ENCODE measurements at places on chromosomes 16 and 17.

DNA sequence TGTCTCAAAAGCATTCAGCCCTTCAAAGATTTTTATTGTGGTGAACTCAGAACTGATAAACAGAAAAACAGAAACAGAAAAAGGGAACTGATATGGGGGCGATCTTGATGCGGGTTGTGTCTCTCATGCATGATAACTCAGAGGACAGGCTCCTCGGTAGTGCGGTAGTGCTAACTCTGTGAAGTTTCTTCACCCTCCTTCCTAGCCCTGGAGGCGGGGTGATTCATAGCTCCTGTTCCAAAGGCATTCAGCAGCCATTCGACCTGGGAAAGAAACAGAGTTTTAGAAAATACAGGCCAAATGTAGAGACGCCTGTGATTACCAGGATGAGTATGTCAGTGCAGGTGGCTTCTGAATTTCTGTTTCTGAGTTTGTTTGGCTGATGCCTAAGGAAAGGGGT is 5.5 kb upstream of the MAF start:
- no peaks in the 10 kb centered on the region for H3K36me3 ChIP-seq
- no peak overlapping the region for H3K27ac ChIP-seq
- no peak overlapping the region for H3K4me3 ChIP-seq
- DNase-seq = no peak
- peaks cover 43% of the 10 kb centered on the region for H3K27me3 ChIP-seq

DNA sequence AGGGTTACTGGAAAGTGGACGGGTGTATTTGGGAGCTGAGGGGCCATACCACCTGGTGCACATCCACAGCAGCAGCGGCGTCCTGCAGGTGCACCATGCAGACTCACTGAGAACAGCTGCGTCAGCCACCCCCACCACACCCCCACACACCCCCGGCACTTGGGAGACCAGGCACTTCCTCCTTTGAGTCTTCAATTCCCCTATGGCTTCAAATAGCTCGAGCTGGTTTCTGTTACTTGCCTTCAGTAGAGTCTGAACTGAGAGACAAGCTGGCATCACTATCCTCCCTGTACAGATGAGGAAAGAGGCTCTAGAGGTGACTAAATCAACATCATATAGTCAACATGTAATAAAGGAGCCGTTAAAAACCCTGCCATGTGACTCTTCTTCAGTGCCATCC is 15.4 kb downstream of the CUEDC1 start:
- no peaks in the 10 kb centered on the region for H3K36me3 ChIP-seq
- peaks cover 11% of the 10 kb centered on the region for H3K27me3 ChIP-seq
- no peak overlapping the region for H3K27ac ChIP-seq
- H3K4me3 ChIP-seq = no peak overlapping the region
- DNase-seq = peak; percentile 37

GRCh38 chr17:72354071-72354470 is 233.3 kb downstream of the SOX9 start:
- no peak for DNase-seq
- no peak overlapping the region for H3K27ac ChIP-seq

- H3K36me3 ChIP-seq = no peaks in the 10 kb centered on the region
- no peak overlapping the region for H3K27ac ChIP-seq
- H3K27me3 ChIP-seq = peaks cover 11% of the 10 kb centered on the region
- no peaks in the 10 kb centered on the region for H3K4me1 ChIP-seq
- no peak for DNase-seq
Observed at GRCh38 chr17:62871291-62871690, 63.2 kb upstream of the MARCHF10 start.

GRCh38 chr17:36890398-36891168 is 46.7 kb upstream of the LHX1 start:
- no peaks in the 10 kb centered on the region for H3K36me3 ChIP-seq
- H3K27ac ChIP-seq = no peak overlapping the region
- H3K27me3 ChIP-seq = peaks cover 11% of the 10 kb centered on the region
- H3K4me1 ChIP-seq = no peaks in the 10 kb centered on the region

DNA sequence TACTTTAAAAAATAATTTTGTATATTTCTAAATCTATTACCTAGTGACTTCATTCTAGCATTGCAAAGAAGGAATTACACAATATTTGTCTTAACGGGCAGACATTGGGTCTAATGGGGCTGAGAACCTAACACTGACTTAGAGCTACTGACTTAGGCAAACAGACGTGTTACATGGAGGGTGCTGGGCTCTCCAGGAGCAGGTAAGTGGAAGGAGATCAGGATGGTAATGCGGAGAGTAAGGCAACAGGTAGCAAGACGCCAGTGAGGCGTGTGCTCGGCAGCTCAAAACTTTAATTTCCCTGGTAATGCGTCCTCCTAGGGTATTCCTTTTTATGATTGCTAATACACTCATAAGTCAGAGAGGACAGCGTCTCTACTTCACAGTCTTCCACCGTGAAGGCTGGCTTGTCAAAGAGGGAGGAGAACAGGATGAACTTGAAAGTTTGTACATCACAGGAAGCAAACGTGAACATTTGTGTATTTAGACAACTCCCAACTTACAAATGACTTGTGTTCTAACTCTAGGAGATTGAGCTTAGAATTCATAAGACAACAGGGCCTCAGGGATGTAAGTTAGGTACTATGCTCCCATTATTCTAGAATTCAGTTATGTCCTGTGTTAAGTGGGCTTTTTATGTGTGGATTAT is 4.6 kb downstream of the KRT28 start:
- no peaks in the 10 kb centered on the region for H3K4me1 ChIP-seq
- H3K36me3 ChIP-seq = no peaks in the 10 kb centered on the region
- peaks cover 21% of the 10 kb centered on the region for H3K27me3 ChIP-seq
- no peak for DNase-seq

DNA sequence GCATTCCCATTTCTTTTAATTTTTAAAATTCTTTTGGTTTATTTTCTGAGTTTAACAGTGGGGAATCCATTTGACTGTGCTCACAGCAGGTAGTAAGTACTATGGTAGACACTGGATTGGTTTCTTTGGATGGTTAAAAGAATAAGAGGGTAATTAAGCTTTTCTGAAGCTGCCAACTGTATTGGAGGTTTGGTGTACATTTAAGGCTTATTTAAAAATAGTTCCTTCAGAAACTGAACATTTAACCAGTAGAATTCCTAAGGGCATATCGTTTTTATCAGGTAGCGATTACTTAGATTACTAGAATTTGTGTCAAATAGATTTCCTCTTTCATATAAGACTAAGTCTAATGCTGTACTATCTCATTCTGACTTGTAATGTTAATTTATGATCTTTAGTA is 162.4 kb downstream of the PPM1E start:
- H3K27ac ChIP-seq = no peak overlapping the region
- H3K27me3 ChIP-seq = peaks cover 12% of the 10 kb centered on the region

DNA sequence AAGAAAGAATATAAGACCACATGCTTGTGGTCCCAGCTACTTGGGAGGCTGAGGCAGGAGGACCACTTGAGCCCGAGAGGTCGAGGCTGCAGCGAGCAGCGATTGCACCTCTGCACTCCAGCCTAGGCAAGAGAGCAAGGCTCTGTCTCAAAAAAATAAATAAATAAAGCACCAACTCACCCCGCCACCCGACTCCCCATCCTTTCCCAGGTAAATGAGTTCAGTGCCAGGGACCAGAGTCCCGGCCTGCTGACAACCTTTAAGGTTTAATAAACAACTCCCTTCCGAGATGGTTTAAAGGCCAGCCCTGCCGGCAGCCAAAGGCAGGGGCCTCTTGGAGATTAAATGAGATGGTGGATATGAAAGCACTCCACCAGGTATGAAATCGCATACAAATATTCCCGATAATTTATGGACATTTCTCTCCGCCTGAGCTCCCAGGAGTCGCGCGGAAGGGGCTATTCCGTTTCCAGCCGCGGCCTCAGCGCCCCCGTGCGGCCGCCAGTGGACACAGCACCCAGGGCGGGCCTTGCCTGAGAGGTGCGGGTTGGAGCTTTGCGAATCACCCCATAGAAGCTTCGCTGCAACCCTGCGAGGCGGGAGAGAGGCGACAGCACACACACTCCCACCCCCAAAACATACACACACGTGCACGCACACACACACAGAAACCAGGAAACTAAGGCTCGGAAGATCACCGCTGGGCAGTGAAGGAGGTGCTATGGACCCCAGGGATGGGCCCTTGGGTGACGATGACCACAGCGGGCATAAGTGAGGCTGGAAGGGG is 4.0 kb upstream of the RPL38 start:
- peaks cover 25% of the 10 kb centered on the region for H3K27me3 ChIP-seq
- H3K27ac ChIP-seq = no peak overlapping the region
- DNase-seq = peak; percentile 75
- H3K36me3 ChIP-seq = peaks cover 10% of the 10 kb centered on the region
- no peak overlapping the region for H3K4me3 ChIP-seq

GRCh38 chr16:59432896-59433295 is 698.8 kb upstream of the GOT2 start:
- no peaks in the 10 kb centered on the region for H3K27me3 ChIP-seq
- no peak overlapping the region for H3K4me3 ChIP-seq
- no peaks in the 10 kb centered on the region for H3K4me1 ChIP-seq
- no peaks in the 10 kb centered on the region for H3K36me3 ChIP-seq
- DNase-seq = no peak

- H3K4me3 ChIP-seq = no peak overlapping the region
- no peaks in the 10 kb centered on the region for H3K27me3 ChIP-seq
- H3K27ac ChIP-seq = no peak overlapping the region
Observed at GRCh38 chr17:31111183-31111582, 16.4 kb downstream of the NF1 start.

GRCh38 chr17:37123941-37124820 is 175.4 kb downstream of the AATF start:
- H3K27ac ChIP-seq = no peak overlapping the region
- H3K27me3 ChIP-seq = no peaks in the 10 kb centered on the region
- no peak overlapping the region for H3K4me3 ChIP-seq
- peaks cover 54% of the 10 kb centered on the region for H3K36me3 ChIP-seq
- no peak for DNase-seq
- H3K4me1 ChIP-seq = no peaks in the 10 kb centered on the region

DNA sequence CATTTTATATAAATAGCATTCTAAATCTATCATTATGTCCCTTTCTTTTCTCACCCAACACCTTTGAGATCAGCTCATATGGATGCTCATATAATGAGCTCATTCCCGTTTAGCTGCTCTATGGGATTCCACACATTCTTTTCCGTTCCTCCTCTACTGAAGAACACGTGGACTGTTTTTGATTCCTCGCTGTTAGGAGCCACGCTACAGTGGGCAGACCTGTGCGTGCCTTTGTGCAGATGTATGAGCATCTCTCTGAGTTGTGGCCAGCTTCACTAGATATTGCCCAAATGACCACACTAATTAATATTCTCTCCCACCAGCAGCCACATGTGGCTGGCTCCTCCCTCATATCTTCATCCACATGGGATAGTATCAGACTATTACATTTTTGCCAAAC is 6.0 kb upstream of the TNFRSF13B start:
- H3K4me1 ChIP-seq = peaks cover 15% of the 10 kb centered on the region
- no peak for DNase-seq
- H3K27me3 ChIP-seq = no peaks in the 10 kb centered on the region
- no peak overlapping the region for H3K27ac ChIP-seq

- H3K4me1 ChIP-seq = peaks cover 7% of the 10 kb centered on the region
- H3K27ac ChIP-seq = no peak overlapping the region
- H3K27me3 ChIP-seq = no peaks in the 10 kb centered on the region
- H3K36me3 ChIP-seq = no peaks in the 10 kb centered on the region
- no peak overlapping the region for H3K4me3 ChIP-seq
Observed at GRCh38 chr17:58605470-58605869, 86.4 kb downstream of the TEX14 start.

GRCh38 chr17:51398687-51399086 is 138.3 kb downstream of the UTP18 start:
- no peaks in the 10 kb centered on the region for H3K4me1 ChIP-seq
- H3K36me3 ChIP-seq = no peaks in the 10 kb centered on the region

DNA sequence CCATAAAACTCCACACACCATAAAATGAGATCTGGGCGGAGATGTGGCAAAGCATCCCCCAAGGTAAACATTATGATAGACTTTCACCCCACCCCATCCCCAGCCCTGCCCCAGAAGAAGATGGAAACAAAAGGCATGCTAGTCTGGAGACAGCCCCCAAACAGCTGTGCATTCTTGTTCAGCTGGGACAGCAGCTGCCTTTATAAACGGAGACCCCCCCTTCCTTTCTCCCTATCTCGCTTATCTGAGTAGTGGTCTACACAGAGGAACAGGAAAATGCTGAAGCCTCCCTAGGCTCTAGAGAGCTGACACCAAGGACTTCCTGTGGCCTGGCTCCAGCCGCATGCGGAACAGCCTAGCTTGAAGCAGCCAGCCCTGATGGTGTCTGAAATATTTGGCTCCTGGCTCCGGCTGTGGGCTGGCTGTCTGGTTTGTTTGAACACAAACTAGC is 190.3 kb upstream of the ANKFN1 start:
- no peak for DNase-seq
- no peaks in the 10 kb centered on the region for H3K4me1 ChIP-seq
- no peaks in the 10 kb centered on the region for H3K36me3 ChIP-seq
- H3K27me3 ChIP-seq = peaks cover 4% of the 10 kb centered on the region
- no peak overlapping the region for H3K27ac ChIP-seq

DNA sequence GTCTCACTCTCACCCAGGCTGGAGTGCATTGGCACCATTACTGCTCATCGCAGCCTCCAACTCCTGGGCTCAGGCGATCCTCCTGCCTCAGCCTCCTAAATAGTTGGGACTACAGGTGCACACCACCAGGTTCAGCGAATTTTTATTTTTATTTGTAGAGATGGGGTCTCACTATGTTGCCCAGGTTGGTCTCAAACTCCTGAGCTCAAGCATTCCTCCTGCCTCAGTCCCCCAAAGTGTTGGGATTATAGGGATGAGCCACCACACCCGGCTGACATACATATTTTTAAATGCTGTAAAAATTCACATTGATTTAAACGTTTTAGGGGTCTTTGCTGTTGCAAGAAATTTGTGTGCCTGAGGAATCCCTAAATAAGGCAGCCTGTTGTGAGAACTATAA is 24.8 kb upstream of the SEC14L1 start:
- no peak for DNase-seq
- no peaks in the 10 kb centered on the region for H3K27me3 ChIP-seq
- peaks cover 7% of the 10 kb centered on the region for H3K4me1 ChIP-seq
- no peak overlapping the region for H3K27ac ChIP-seq
- H3K36me3 ChIP-seq = no peaks in the 10 kb centered on the region
- H3K4me3 ChIP-seq = no peak overlapping the region

DNA sequence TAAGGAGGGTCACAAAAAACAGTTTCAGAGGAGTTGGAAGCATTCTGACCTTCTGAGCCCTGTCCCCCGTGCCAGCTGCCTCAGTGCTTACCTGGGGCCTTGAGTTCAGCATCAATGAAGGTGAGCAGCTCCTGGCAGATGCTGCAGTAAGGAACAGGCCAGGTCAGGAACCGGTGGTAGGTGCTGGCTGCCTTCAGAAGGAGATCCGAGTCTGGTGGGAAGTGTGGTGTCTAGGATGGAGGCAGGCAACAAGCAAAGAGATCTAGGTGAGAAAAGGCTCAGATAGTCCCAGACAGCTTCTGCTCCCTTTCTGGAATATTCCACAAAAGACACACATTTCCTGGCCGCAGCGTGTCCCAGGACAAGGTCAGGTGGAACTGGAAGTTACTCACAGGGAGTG is 37.2 kb upstream of the PIK3R6 start:
- H3K4me3 ChIP-seq = no peak overlapping the region
- peaks cover 31% of the 10 kb centered on the region for H3K4me1 ChIP-seq
- no peaks in the 10 kb centered on the region for H3K27me3 ChIP-seq
- H3K36me3 ChIP-seq = peaks cover 58% of the 10 kb centered on the region
- peak overlapping the region; percentile 68 for H3K27ac ChIP-seq

GRCh38 chr17:78934681-78935418 is 9.7 kb upstream of the TIMP2 start:
- no peaks in the 10 kb centered on the region for H3K27me3 ChIP-seq
- peaks cover 7% of the 10 kb centered on the region for H3K4me1 ChIP-seq
- no peak overlapping the region for H3K4me3 ChIP-seq
- H3K36me3 ChIP-seq = no peaks in the 10 kb centered on the region
- no peak for DNase-seq

- H3K4me1 ChIP-seq = peaks cover 6% of the 10 kb centered on the region
- no peak for DNase-seq
- H3K27ac ChIP-seq = no peak overlapping the region
- no peaks in the 10 kb centered on the region for H3K27me3 ChIP-seq
Observed at GRCh38 chr16:79848719-79849118, 248.2 kb upstream of the MAF start.

Measured in activated CD8-positive, alpha-beta T cell treated with anti-CD3 and anti-CD28 coated beads for 36 hours (primary cell).